ENCODE measurements at places on chromosomes 7 and 10.

- DNase-seq: no peak
Observed at GRCh38 chr7:47836080-47836479, 112.2 kb downstream of the PKD1L1 start.

DNA sequence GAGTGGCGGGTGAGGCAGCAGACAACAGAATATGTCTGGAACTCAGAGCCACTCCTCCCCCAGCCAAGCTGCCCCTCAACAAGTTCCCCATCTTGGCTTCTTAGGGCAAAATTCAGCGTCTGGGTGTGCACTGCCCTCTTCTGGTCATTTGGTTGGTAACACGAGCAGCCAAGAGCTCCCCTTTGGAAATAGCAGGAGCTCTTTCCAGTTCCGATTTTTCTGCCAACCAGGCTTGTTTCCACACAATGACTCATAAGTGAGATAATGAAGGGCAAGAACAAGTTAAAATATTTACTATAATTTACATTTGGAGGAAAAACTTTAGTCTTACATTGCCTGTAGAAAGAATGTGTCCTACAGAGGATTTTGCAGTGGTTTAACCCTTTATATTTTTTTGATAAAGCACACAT, 70.5 kb downstream of the ADCYAP1R1 start:
- peak; percentile 85 for DNase-seq

DNA sequence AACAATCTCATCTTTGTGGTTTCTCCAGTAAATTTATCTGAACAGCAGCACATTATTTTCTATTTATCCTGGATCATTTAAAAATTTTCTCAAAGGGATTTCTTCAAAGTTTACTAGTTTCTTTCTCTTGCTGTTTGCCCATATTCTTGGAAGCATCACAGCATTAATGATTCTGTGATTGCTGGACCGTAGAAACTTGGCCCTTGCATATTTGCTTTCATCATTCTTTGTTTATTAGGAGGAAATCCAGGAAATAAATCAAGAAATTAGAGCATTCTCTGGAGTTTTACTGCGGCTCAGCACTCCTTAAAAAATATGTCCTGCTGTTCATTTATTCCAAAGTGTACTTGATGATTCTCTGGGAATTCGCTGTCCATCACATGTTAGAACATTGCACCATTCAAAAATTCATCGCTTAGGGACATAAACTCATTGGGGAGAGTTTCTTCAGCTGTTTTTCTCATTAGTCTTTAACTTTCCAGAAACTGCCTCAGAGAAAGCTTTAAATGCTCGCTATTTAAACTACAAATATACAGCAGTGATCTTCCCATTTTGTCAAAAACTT, 264.0 kb upstream of the CDC14C start:
- no peak for DNase-seq

- DNase-seq: no peak
Observed at GRCh38 chr7:26543951-26544350, 252.3 kb downstream of the SNX10 start.

DNA sequence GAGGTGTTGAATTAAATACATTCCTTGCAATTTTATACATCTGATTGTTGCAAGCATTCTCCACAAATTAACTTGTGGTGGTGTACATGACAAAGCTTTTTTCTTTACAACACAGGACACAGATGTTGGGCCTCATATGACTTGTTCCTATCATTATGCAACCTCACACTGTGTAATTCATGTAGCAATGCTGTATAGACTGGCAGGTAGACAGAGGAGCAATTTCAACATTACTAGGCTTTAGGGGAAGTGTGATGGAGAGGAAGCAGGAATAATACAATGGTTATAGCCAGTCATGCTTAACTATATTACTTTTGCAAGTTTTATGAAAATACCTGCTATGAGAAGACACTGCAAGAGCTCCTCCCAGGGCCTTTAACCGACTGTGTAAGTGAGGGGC, 832.1 kb downstream of the CNTNAP2 start:
- DNase-seq: no peak

DNA sequence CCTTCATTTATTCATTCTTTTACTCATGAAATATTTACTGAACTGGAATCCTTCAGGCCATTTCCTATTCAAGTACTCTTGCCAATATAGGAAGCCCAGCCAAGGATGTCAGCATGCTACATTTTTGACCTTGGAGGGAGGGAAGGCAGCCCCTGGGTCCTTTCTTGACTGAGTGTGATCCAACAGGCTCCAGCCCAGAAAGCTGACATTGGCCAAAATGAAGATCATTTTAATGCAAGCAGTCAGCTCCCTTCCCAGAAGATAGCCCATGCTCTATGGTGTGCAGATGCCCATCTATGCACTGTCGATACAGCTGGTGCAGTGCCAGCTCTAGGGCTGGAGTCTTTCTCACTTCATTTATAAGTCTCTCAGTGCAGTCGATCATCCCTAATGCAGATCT, 646.0 kb downstream of the KCNMA1 start:
- no peak for DNase-seq

- DNase-seq: no peak
Observed at GRCh38 chr10:50440489-50440888, 183.3 kb downstream of the SGMS1 start.

- no peak for DNase-seq
Observed at GRCh38 chr7:153518201-153518984, 533.8 kb upstream of the DPP6 start.

DNA sequence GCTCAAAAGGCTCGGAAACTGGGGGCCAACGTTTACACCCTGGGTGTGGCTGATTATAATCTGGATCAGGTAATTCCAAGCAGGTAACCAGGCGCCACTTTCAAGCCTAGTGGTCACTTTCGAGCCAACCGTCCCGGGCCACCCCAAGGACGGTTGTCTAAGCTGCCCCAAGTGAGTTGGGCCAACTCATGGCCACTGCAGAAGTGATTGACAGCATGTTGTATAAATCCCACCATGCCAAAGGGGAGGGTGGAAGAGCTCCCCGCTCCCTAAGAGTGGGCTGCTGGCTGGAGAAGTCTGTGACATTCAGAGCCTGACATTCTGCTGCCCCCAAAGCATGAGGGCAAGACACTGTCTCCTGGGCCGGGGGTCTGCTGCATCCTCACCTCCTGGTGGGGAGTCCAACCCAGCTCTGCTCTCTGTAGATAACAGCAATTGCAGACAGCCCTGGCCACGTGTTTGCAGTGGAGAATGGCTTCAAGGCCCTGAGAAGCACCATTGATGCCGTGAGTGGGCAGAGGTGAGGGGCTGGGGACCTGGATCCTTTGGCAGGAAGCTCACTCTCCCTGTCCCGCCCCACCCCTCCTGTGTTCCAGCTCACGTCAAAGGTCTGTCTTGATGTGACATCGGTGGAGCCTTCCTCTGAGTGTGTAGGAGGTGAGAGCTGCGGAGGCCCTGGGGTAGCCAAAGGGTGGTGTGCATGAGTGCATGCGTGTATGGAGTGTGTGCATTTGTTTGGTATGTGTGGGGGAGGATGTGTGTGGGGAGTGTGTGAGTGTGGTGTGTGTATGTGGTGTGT, 10.8 kb downstream of the ANTXRL start:
- DNase-seq: no peak

- no peak for DNase-seq
Observed at GRCh38 chr7:77979219-77979618, 180.6 kb downstream of the PHTF2 start.

DNA sequence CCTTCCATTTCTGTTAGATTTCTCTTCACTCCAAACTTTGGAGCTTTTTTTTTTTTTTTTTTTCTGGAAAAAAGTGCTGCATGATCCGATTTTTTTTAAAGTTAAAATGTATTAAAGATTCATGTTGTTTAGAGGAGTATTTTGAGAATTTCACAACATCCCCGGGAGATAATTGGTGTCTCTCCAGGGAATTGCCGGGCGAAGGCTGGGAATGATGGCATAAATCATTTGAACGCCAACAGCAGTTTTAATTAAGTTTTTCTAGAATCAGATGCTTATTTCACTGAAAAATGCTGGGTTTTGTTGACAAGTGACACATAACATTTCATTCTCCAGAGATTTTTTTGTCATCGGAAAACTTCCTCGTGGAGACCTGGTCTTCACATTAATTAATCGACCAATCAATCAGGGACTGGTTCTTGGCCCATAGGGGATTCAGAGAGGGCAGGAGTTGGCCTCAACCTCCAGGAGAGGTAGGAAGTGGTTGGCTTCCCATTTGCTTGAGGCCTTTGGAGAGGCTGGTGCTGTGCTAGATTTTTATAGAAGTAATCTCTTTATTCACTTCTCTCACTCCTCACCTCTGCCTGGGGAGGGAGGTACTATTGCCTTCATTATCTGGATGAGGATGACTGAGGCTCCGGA, 439.4 kb downstream of the TYW1 start:
- no peak for DNase-seq

DNA sequence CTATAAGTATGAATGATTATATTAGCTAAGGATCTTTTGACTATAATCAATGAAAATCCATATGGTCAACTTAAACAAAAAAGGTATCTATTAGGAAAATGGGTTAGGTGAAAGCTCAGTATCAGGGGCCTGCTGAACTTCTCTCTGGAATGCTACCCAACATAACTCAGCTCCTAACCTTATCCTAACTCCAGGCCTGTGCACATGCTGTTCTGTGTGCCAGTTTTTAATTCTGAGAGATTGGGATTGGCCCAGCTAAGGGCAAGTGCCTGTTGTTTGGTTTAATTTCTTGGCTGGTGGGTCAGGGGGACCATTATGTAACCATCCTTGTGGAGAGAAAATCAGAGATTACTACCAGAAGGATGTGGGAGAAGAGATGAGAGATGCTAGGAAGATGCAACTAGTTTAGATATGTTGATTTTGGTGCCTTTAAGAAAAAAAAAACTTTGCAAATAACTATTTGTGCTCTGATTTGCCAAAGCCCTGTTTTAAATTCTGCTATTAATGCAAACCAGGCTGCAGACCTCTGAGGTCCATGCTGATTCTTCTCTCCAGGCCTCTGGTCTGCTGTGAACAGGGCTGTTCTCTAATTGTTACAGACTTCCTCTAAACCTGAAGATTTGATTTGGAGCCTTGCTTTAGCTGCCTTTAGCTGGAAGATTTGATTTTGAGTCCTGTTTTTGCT, 23.9 kb upstream of the HDAC9 start:
- DNase-seq: no peak

- no peak for DNase-seq
Observed at GRCh38 chr7:121833991-121834390, 39.0 kb upstream of the PTPRZ1 start.

- DNase-seq: no peak
Observed at GRCh38 chr10:6474871-6475270, 105.2 kb downstream of the PRKCQ start.

DNA sequence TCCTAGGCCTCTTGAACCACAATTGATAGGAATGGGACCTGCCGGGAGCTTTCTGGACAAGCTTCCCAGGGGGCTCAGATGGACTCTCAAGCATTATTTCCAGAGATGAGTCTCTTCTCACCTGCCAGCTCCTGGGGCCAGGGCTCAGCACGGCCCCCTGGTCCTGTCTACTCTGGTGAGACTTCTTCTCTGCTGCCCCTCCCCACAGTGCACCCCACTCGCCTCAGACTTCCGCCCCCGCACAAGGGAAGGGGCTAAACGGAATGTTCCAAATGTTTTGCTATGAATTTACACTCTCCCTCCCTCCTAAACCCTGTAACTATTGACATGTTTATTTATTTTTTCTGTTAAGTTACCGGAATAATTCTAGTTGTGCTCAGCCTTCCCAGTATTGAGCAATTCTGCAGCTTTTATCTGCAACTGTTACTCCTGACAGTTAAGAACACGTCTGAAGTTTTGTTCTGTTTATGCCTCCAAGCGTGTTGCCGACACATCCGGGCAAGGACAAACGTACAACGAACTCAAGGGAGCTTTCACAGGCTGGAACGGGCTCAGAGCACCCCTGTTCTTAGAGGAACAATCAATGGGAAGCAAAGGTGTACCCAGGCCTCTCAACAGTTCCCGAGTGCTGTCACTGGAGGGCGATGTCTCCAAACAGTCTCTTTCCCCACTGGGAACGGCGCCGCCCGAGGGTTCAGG, 55.2 kb downstream of the FHIP2A start:
- DNase-seq: no peak

GRCh38 chr10:132455986-132456847, 59.2 kb downstream of the PWWP2B start:
- DNase-seq: no peak

- DNase-seq: no peak
Observed at GRCh38 chr7:12315049-12315448, 88.6 kb downstream of the VWDE start.

DNA sequence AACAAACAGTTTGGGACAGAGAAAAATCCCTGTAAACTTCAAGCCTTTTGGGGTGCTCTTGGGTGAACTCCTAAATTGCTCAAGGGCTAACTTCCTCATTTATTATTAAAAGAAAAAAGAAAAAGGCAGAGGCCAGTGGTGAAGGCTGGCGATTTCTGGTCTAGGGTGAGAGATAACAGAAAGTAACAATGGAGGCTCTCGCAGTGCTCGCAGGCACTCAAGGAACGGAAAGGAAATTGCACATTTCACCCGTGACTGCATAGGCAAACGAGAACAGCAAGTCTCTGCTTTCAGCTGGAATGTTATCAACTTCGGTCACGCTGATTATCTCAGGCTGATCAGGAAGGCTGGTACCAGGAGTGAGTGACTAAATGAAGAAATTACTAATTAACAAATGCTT, 70.7 kb downstream of the PRKAG2 start:
- DNase-seq: no peak

DNA sequence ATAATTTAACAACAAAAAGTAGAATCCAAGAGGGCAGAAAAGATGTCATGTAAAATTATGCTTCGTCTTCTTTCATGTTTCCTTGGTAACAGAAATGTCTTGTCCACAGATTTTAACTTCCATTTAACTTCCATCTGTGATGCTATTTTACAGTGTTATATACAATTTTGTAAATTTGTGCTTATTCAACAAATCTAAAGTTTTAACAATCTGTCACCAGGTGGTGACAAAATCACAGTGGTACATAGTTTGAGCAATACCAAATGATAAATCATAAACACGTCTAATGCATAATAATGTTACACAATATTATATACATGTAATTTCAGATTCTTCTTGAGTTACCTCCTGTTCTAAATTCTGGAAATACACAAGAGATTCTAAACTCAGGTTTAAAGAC, 784.4 kb upstream of the CELF2 start:
- no peak for DNase-seq

GRCh38 chr7:132234711-132235110, 341.6 kb downstream of the PLXNA4 start:
- no peak for DNase-seq

- DNase-seq: no peak
Observed at GRCh38 chr10:33478675-33479125, 144.2 kb upstream of the NRP1 start.

- DNase-seq: no peak
Observed at GRCh38 chr10:76021398-76021797, 590.0 kb downstream of the LRMDA start.
